ENCODE measurements at places on chromosomes 7 and 10.

DNA sequence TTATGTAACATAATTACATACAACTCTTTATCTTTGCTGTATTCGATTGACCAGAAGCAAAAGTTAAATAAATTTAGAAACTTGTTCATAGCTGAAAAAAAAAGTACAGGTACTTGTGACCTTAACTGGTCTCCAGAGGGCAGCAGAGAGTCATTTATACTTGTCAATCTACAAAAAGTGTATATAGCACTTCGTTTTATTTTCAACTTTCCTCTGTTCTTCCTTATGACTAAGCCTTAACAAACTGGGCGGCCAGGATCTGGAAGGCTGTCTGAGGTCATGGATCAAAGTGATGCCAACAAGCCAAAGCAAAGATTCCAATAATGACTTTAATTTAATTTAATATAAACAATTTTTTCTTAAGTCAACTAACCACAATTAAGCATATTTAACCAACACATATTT is 29.8 kb downstream of the C10orf67 start:
- DNase-seq = peak; percentile 91

GRCh38 chr7:68434857-68435256 is 1163.4 kb upstream of the AUTS2 start:
- peak; percentile 57 for DNase-seq

DNA sequence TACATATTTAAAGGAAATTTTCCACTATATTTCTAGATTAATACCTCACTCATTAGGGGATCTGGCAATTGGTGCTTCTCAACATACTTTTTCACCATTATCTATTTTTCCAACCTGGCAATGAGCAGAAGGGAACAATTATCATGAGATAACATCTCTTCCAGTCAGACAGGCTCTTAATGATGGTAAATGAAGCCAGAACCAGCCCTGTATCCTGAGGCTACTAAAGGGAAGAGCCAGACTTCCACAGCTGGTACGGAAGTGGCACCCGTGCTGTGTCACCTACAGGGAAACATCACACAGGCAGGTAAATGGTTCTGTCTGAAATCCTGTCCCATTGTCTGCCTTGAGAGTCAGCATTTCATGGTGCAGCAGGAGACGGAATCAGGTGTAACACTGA is 75.9 kb downstream of the ELMO1 start:
- DNase-seq = no peak

- no peak for DNase-seq
These were observed 45.9 kb upstream of the AGMO start for GRCh38 chr7:15607529-15608210.

- DNase-seq = no peak
These were observed 31.3 kb downstream of the PIP4K2A start for GRCh38 chr10:22683140-22683389.

GRCh38 chr10:65358565-65358964 is 1567.3 kb upstream of the LRRTM3 start:
- DNase-seq = peak; percentile 51

DNA sequence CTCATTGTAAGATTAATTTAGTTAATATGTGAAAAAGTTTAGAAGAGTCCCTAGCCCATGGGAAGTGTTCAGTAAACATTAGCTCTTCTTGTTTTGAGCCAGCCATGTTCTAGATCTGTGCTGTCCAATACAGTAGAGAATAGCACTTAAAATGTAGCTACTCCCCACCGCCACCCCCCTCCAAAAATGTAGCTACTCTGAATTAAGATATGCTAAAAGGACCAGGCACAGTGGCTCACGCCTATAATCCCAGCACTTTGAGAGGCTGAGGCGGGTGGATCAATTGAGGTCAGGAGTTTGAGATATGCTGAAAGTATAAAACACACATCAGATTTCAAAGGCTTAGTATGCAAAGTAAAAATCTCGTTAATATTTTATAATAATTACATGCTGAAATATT is 47.3 kb upstream of the MXI1 start:
- no peak for DNase-seq

DNA sequence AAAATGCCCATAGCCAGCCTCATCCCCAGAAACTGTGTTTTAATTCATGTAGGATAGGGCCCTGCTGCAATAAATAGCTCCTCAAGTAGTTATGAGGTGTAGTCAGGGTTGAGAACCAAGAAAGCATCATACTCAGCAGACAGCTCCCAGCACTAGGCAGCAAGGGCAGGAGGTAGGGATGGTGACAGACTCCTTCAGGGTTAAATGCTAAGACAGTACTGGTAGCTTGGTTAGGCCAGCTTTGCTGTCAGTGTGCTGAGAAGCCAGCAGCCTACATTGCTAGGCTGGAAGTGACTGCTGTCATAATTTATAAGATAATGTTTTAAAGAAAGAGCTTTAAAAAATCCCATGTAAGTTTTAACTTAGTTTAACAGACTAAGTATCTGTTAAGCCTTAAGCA is 113.9 kb upstream of the IMMP2L start:
- DNase-seq = no peak

- DNase-seq = no peak
These were observed 1.9 kb downstream of the PTEN start for GRCh38 chr10:87865241-87865881.

DNA sequence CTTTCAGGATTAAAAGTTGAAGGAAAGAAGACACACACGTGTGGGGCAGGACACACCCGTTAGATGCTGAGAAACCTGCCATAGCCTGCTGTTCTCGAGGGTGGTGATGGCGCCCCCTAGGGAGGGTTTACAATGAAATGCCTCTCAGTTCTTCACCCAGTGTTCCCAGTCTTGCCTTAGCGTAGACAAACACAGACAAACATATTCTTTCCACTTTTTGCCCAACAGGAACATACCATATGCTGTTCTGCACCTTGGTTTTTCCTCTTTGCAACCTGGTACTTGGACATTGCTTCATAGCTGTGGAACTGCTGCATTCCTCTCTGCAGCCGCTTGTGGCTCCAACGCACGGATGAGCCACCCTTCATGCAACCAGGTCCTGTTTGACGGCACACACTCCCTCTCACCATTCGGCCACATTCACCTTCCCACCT is 23.3 kb upstream of the HSPA12A start:
- DNase-seq = no peak

GRCh38 chr10:73803680-73804286 is 7.6 kb downstream of the NDST2 start:
- no peak for DNase-seq

- no peak for DNase-seq
These were observed 131.8 kb upstream of the GHITM start for GRCh38 chr10:84007482-84007881.
